HS-27A (cell line): ENCODE measurements at places on chromosomes 2 and 18.

DNA sequence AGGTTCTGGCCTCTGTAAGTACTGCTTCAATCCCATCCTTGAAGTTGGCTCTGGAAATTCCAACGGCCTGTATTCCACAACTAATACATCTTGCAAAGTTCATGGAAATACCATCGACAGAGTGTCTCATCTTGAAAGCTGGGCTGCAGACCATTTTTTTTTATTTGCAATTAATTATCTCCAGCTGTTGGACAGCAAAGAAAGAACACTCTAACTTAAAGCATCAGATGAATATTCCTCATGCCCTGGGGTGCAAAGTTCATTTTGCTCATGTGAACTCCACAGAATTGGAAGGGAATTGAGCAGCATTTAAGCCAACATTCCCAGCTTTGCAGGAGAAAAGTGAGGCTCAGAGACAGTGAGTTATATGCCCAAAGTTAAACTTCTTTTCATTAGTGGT, 96.5 kb upstream of the PIEZO2 start:
- DNase-seq = no peak

GRCh38 chr2:187617905-187618304, 63.7 kb upstream of the TFPI start:
- DNase-seq = no peak

DNA sequence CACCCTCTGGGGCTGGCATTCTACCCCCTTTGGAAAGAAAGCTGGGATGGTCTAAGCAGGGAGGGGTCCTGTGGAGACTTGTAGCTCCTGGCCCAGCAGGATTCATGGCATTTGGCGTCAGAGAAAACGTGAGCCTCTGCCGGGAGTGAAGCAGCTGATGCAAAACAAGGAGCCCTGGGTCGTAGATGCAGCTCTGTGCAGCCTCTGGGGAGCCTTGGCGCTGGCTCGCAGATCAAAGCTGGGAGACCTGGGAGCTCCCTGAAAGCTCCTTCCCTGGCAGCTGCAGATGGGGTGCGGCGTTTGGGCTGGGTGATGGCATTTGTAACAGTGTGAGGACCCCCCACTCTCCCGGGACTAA, 148.3 kb downstream of the KLHL29 start:
- no peak for DNase-seq

DNA sequence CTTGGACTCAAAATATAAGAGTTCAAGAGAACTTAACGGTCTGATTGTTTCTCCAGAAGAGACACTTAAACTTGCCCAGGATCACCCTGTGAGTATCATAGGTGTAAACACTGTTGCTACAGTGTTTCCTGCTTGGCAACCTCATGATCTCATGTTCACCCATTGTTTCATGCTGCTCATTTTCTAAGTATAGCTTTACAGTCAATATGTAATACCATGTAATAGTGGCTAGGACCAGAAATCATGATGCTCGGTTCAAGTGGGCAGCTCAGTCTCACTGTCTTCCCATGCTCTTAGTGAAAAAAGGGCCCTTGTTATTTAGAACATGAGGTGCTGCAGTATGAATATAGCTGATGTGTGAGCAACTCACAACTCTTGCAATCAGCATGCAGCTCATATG, 157.5 kb downstream of the CERS6 start:
- no peak for DNase-seq

- no peak for DNase-seq
Observed at GRCh38 chr2:186746584-186746983, 52.7 kb downstream of the FAM171B start.

- no peak for DNase-seq
Observed at GRCh38 chr2:102120701-102121159, 21.8 kb upstream of the IL1R1 start.

DNA sequence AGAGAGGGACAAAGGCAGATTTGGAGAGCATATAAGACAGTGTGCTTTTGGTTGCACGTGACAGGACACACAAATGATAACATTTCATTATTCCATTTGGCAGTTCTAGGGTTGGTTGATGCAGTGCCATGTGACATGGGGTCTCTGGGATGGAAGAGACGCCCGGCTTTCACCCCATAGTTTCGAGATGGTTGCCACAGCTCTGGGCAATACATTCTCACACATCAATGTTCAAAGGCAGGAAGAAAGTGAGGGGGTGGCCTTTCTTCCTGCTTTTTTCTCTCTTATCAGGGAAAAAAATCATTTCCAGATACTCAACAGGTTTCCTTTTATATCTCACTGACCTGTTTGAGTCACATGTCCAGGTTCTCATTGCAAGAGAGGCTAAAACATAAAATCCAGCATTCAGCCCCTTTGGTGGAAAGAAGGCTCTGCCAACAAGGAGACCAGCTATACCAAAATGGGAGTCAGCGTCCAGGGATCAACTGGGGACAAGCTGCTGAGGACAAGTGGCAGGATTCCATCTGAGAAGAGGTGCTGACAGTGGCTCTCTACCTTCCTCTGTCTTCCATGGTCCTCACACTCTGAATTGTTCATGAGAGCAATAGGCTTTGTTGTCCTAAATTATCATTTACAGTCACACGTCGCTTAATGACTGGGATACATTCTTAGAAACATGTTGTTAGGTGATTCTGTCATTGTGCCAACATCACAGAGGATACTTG, 29.1 kb upstream of the ANKRD44 start:
- DNase-seq = no peak

GRCh38 chr18:54209471-54210180, 14.8 kb downstream of the MBD2 start:
- DNase-seq = no peak

DNA sequence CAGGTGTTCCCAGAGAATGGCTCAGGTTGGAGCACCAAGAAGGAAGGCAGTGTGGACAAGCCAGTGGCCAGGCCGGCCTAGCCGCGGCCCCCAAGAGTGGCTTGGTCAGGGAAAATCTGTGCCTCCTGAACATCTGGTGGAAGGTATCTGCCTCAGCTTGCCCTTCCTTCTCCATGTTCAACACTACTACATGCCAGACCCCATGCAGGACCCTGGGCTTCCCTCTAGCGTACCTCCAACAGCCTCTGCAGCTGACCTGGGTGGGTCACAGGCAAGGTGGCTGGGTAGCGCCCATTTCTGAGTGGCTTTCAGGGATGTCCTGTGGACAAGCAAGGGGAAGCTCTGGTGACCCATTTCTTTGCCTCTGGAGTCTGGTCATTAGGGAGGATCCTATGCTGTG, 7.7 kb downstream of the WNT10A start:
- no peak for DNase-seq

DNA sequence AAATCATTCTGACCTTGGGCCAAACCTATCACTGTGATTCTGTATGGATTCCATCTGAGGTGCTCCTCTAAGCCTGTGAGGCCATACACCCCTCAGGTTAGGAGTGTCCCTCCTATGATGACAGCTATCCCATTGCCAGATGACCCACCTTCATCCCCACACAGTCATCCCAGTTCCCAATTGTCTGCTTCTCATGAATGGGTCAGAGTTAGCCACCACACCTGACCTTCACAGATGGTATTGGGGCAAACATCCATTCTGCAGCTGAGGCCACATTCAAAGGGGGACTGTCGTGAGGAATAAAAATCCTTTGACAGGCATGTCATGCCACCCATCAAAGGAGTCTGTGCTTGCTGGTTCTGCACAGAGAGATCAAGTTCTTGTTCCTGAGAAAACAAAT, 155.2 kb downstream of the AGPS start:
- DNase-seq = no peak
